Astrocyte (in vitro differentiated cells and primary cell): ENCODE measurements at places on chromosomes 7 and 10. TPM values are rescaled to one million over a fixed set of nuclear protein-coding genes. Genes with fewer than 3 reads are reported as not detected.

DNA sequence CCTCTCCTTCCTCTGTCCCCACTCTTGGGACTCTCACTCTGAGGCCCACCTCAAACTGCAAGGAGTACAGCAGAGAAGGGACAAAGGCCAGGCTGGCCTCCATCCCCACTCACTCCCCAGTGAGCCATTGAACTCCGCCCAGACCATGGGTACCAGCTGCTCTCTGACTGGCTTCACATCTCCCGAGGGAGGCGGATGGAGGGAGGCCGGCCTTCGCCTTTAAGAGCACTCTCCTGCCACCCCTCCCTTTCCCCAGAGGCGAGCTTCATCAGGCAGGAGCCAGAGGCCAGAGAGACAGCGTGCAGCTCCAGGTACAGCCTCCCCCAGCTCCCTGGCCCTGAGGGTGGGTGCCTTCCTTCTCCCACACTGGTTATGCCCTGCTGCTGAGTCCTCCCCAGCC is 1.8 kb upstream of the LDB3 start:
- DNase-seq: no peak

- DNase-seq: peak; percentile 1
These were observed 101.6 kb upstream of the FAM13C start for GRCh38 chr10:59463909-59464308.

The ZNF804B gene
- total RNA-seq: not detected in 2 replicates

DNA sequence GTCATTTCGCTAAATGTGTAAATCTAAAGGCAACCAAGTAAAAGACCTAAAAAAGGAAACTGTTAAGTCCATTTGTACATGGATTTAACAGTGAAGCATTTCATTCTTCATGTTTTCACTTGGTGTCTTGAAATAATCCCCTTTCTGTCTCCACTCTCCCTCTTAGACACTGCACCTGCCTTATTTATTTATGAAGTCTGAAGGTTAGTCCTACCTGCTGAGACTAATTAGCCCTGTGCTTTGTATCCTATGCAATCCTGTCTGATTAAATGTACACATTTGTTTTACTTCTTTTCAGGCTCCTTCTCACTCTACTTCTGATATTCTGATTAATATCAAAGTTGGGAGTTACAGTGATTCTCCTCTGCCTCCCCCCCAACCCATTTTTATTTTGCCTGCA is 1.9 kb upstream of the TCF7L2 start:
- no peak for DNase-seq

DNA sequence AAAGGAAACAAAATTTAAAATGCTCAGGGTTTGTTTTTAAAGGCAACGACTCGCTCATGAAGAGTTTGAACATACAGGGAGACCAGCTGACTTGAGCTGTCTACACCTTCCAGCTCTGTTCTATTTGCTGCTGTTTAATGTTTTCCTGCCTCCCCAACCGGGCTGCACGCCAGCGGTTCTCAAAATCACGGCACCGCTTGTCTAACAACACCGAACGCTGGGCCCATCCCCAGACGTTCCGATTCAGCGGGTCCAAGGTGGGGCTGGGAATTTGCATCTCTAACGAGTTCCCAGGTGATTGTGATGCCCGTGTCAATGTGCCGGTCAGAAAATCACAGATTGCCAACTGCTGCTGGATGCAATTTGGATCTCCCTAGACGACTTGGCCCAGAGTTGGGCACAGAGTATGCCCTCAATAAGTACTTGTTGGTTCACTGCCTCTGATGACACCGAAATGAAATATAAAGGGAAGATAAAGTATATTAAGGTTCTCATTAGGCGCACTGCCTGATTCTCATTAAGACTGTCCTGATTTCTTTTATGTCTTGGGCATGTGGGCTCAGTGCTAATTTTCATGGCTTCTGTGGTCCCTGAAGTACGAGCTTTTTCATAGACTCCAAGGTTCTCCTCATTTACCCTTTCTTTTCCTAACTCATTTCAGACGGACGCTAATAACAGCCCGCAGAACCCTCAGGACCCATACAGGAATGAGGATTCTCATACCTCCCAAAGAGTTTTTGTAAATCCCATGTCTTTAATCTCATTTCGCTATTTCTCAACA is 28.5 kb downstream of the CELF2 start:
- no peak for DNase-seq

The IL6 gene
- 2.5 and 2.7 TPM in 2 replicates for total RNA-seq

DNA sequence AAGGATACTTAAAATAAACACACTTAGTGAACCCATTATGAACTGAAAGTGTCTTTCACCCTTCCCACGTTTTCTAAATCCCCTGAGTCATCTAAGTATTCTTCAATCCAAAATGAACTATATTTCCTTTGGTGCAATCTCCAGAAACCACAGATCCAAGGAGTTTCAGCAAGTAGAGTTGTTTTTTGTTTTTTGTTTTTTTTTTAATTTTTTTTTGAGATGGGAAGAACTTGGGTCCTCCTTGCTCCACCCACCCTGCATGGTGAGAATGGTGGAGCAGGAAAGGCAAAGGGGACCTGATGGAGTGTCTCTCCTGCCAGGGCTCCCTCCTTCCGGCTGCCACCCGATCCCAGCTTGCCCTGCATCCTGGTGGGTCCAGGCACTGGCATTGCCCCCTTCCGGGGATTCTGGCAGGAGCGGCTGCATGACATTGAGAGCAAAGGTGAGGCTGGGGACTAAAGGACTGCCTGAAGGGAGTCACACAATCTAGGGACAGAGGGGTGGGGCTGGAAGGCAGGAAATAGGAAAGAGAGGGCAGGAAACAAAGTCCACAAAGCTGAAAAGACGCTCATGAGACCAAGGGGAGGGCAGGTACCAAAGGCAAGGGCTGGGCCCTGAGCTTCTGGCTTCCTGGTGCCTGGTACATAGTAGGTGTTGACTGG is 12.1 kb downstream of the ATG9B start:
- no peak for DNase-seq

DNA sequence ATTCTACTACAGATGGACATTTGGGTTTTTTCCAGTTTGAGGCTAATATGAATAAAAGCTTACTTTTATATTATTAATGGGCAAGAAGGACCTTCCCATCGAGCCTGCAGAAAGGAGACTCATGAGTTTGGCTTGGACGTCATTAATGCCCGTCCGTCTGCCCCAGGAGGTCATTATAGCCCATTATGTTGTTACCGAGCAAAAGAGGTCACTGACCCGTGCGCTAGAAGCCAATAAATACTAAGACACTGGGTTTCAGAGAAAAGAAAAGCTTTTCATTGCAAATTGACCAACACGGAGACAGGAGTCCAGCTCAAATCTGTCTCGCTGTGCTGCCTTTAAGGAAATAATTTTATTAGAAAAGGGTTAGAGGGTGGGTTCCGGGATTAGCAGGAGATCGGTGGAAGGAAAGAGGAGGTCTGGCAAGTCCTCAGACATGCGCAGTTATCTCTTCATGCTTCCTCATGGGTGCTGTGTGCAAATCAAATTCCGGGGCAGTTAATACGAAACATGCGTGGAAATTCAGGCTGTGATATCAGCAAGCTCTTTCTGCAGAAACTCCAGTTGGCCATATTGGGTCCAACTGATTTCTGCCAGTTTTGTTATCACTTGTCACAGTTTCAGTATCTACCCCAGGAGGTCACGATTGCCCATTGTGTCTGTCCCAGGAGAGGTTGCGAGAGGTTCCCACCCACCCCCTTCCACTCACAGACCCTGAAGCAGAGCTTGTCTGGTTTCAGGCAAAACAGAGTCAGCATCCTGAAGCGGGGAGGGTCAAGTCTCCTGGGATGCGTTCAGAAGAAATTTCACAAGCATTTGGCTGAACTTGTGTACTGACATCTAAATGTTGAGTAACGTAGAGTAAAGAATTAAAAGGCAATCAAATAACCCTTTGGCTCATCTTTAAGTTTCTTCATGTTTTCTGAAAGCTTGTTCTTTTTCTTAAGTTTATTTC is 1.1 kb upstream of the GALNTL5 start:
- no peak for DNase-seq

The CALHM3 gene
- total RNA-seq: not detected in 2 replicates

- DNase-seq: peak; percentile 84
These were observed 400 bp upstream of the KBTBD2 start for GRCh38 chr7:32891800-32892520.

GRCh38 chr10:73876157-73876556 is 1.8 kb upstream of the CAMK2G start:
- DNase-seq: no peak

The BUD31 gene
- 167 and 176 TPM in 2 replicates for total RNA-seq

DNA sequence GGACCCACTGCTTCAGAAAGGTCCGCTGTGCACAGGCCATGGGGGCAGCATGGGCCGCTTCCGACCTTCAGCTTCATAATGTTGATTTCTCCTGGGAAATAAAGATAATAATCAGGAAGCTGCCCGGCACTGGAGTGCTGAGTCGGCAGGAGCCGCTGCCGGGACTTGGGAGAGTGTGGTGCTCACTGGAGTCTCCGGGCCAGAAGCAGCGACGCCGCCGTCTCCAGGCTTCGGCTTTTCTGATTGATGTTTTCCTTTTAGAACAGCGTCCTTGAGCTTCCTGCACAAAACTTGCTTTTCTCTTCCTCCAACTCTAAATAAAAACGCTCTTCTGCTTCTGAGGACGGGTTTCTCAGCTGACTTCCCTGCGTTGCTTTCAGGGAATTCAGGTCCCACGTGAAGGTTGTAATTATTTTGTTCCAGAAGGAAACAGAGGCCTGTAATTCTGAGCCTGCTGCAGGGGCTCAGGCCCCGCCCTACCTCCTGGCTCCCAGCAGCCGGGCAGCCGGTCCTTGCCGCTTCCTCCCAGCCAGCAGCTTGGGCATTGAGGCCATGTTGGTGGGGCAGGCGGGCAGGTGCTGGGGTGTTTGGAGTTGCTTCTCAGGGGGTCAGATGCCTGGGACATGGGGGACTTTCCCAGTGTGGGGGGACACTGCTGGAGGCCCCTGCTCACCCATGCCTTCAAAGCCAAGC is 14.7 kb downstream of the PWWP2B start:
- no peak for DNase-seq

GRCh38 chr7:37541810-37542443 is 93.3 kb upstream of the ELMO1 start:
- DNase-seq: no peak

The TMEM229A gene
- 0.09 TPM in 1 of 2 replicates, not detected in the other for total RNA-seq

GRCh38 chr10:103416436-103417147 is 20.2 kb downstream of the PDCD11 start:
- DNase-seq: peak; percentile 20

DNA sequence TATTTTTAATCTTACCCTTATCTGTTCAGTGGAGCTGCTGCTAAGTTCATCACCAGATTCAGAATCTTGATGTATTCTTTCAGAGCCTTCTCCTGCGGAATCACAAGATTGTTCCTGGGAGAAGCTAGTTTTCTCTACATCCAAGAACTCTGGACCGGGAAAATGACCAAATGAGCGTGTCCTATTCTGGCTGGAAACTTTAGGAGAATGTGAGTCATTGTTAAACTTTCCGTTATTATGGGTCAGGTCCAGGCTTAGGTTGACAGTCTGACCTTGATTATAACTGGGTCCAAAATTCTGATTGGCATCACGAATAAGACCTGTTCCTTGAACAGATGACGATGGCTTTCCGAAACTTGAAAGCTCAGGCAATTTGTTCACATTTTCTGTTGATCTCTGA is 20.5 kb downstream of the ARHGAP12 start:
- DNase-seq: no peak

DNA sequence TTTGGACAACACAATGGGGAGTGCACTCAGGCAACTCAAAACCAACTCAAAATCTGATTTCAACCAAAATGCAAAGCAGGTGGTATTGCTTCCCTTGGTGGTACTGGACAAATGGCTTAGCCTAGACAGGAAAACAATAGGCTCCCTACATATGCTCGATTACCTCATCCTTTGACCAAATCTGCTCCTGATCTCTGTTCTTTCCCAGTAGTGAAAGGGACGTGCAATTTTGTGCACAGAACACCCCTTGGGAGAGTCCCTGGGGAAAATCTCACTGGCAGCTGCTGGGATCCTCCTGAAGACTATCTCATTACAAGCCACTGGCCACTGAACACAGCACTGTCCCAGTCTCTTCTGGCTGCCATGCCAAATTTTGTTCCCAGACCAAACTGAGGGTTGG is 149.2 kb upstream of the VSTM2A start:
- no peak for DNase-seq

DNA sequence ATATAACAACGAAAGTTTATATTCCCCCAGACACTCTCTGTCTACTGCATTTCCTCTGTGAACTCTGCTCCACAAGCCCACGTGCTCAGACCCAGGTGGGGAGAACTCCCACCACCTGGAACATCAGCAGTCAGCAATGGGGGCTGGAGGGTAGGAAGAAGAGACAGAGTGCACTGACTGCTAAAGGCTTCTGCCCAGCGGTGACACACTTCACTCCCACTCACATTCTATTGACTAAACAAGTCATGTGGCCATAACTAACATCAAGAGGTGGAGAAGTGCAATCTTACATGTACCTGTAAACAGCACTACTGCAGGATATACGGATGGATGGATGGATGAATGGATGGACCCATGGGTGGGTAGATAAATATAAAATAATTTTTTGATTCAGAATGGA is 122.2 kb downstream of the MPP7 start:
- no peak for DNase-seq

The GDF2 gene
- not detected in 2 replicates for total RNA-seq

The AKR1E2 gene
- 0.91 and 1.4 TPM in 2 replicates for total RNA-seq

DNA sequence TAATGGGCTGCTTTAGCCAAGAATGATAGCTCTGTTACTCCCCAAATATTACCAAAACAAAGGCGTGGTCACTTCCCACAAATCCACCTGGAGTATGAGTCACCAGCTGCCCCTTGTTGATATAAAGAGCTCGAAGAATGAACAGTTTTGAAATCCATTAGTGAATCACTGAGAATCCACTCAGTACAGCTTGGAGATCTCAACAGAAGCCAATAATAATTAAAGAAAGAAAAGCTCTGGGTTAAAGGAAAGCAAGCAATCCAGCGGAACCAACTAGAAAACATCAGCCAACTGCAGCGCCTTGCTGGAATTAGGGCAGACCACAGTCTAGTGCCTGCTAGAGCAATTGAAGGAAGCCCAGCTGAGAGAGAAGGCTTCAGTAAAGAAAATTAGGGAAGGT is 576.0 kb upstream of the C7orf33 start:
- DNase-seq: no peak

The NCOA4 gene
- total RNA-seq: 116 and 120 TPM in 2 replicates

GRCh38 chr7:77788327-77788902 is 9.8 kb downstream of the TMEM60 start:
- DNase-seq: no peak

DNA sequence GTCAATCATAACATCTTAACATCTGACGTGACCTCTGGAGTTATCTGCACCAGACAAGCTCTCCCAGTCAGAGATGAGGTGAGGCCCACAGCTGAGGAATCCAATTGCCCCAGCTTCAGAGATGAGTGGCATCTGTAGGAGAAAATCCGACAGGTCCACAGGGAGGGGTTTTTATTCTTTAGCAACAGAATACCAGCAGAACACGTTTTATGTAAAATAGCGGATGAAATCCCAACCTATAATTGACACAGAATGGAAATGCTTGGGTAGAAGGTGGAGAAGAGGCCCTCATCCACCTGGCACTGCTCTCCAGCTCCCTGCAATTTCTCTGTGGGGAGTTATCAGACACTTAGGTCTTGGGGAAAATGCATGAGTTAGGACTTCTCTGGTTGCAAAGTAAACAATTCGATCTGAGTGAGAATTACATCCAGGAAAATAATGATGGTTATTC is 144.2 kb upstream of the NRP1 start:
- DNase-seq: no peak

GRCh38 chr7:33130184-33130583 is 820 bp downstream of the BBS9 start:
- DNase-seq: no peak

The NRCAM gene
- 7.9 and 9.3 TPM in 2 replicates for total RNA-seq

GRCh38 chr10:111187096-111187495 is 110.3 kb downstream of the ADRA2A start:
- no peak for DNase-seq
